ENCODE measurements at places on chromosomes 3 and 15.
A peak's percentile ranks its signal among the peaks of the same experiment; 100 is the strongest.

- DNase-seq, result no peak
Observed at GRCh38 chr3:172708921-172709773, 1.7 kb downstream of the NCEH1 start.

DNA sequence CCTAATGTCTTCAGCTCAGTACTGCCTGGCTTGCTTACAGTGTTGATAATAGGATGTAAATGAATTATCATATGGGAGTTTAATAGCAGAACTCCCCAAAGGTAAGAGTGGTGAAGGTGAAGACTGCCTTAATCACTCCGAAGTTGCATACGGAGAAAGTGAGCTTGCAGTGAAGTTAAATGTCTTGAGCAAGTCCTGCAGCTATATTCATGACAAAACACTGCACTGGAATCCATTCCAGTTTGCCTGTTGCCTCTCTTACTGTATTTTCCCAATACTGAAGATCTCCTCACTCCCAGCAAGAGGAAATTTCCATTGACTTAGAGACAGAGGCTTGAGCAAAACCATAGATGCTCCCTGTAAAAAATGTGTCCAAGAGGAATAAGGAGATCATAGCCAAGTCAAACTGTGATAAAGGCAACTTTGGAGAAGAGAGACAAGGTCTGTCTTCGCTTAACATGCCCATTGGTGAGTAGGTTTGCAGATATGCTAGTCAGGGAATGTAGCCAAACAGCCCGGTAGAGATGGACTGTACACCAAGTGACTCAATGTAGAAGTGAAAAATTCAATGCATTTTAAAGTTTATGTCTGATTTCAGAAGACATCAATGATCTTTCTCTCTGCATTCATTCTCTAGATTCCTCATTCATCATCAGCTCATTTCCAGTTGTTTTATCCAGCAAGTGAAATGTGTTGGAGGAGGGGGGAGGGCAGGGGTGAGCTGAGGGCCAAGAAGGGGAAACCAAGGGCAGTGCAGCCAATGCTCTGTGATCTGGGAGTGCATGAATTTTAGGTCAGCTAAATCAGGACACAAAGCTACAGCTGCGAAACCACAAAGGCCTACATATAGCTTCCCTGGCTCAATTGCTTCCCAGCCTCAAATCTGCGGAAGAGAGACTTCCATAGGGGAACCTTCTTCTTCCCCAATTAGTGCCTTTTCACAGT lies 667.1 kb upstream of the NR2F2 start:
- no peak for DNase-seq

GRCh38 chr3:138696666-138697370 lies 88.2 kb downstream of the FAIM start:
- no peak for DNase-seq

DNA sequence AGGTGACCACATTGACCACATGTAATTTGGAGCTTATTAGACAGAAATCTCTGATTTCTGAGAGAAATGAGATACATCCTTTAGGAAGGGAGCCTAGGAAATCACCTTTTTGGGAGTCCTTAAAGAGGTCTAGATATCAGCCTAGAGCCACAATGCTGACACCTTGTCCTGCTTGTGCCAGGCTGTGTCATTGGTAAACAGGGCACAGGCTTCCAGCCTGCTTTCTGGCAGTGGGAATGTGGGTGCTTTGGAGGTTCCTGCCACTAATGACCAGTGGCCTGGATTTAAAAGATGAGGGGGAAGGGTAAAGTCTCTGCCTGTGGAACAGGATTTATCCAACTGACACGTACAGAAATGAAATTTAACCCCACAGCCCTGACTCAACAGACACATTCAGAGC lies 169.8 kb upstream of the KBTBD8 start:
- no peak for DNase-seq

GRCh38 chr15:71291723-71292122 lies 176.5 kb downstream of the THSD4 start:
- no peak for DNase-seq

DNA sequence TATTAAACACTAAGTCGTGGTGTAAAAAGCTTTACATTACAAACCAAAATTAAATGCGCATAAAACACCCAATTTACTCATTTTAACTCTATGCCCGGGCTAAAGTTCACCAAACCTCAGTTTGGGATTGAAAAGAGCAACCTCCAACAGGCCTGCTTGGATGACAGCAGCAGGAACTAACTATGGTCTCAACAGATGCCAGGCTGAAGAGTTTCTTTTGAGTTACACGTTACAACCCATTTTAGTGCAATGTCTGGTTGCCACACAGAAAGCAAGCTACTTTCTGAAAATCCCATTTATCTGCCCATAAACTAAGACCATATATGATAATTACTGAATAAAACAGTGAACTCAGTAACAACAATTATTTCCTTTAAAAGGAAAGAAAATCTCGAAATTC lies 2.2 kb downstream of the SATB1 start:
- no peak for DNase-seq

- no peak for DNase-seq
Observed at GRCh38 chr15:36579792-36580431, 486 bp downstream of the CDIN1 start.

- no peak for DNase-seq
Observed at GRCh38 chr15:78396976-78397375, 41.0 kb upstream of the IREB2 start.

DNA sequence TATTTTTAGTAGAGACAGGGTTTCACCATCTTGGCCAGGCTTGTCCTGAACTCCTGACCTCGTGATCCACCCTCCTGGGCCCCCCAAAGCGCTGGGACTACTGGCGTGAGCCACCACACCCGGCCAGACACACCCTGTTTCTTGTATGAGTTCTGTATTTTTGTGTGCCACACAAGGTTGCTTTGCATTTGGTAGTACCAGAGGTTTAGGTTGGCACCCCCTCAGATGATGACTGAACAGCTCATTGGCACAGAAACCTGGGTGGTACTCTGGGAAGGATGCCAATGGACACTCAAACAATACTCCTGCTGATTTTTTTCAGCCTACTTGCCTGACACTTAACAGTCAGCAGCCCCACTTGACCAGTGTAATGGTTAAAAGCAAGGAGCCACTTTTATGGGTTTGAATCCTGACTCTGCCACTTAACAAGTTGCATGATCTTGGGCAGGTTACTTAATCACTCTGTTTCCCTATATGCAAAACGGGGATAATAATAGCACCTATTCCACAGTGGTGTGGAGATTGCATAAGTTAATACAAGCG lies 39.2 kb upstream of the BCL2A1 start:
- DNase-seq, result no peak

DNA sequence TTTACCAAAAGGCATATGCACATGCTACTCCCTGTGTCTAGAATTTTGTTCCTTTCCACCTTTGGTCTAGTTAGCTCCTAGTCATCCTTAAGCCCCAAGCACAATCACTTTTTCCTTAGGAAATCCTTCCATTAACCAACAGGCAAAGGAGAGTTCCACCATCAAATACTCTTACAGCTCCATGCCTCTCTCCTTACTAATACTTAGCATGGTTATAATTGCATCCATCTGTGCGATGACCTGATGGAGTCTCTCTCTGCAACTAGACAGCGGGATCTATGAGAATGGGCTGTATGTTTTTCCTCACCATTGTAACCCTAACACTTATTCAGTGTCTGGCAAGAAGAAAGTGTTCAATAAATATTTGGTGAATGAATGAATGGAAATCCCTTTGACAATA lies 69.3 kb upstream of the SMAD3 start:
- DNase-seq, result peak; percentile 19

DNA sequence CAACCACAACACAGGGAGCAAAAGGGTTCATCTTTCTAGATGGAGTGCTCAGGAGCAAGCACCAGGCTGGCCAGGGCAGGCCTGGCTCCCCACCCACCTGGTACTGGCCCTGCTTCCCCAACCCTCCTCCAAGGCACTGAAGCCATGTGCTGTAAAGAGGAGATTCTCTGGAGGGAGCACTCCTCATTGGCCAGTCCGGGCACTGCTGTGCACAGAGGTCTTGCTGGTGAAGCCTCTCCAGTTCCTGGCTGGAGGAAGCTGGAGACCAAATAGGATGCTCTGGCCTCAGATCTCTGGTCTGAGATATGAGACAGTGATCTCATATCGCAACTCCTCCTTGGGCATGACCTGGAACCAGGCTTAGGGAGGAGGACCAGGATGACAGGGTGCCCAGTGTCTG lies 7.7 kb upstream of the SEMA3F start:
- DNase-seq, result no peak

GRCh38 chr3:49554633-49555265 lies 472 bp downstream of the BSN start:
- no peak for DNase-seq

All from esophagus muscularis mucosa (tissue), 4 donors.